ENCODE measurements at places on chromosomes 4 and X.

GRCh38 chr4:155891058-155891457, 12.4 kb upstream of the TDO2 start:
- no peak for DNase-seq

DNA sequence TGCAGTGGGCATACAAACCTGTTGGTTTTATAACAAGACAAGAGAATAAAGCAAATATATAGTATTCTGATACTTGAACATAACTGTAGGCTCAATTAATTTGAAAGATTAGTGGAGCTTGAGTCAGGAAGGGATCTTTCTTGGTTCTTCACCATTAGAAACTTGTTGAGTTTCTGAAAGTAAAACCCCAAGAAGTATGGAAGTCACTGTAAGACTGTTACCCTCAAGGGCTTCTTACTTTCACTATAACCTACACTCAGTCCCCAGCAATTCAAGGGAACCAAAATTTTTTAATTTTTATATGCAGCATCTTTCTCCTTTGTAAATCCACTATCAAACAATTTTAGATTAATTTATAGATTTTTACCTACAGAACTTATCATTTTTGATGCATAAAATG, 2019.2 kb upstream of the ADGRL3 start:
- DNase-seq: no peak

GRCh38 chr4:54800831-54801530, 143.2 kb downstream of the KIT start:
- no peak for DNase-seq

DNA sequence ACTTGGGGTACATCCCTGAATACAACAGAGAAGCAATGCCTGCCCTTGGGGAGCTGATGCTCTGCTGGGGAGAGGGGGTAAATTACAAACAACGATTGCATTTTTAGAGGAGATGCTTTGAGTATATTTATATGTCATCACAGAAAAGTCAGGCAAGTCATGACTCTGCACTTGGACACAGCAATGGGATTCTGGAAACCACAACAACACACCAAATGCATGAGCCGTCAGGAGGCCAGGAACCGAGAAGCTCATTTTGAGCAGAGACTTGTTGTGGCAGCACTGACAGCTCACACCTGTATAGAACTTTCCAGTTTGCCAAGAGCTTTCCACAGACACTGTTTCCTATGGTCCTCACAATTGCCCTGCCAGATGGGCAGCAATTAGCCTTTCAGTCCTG, 113.2 kb upstream of the RBPJ start:
- no peak for DNase-seq

DNA sequence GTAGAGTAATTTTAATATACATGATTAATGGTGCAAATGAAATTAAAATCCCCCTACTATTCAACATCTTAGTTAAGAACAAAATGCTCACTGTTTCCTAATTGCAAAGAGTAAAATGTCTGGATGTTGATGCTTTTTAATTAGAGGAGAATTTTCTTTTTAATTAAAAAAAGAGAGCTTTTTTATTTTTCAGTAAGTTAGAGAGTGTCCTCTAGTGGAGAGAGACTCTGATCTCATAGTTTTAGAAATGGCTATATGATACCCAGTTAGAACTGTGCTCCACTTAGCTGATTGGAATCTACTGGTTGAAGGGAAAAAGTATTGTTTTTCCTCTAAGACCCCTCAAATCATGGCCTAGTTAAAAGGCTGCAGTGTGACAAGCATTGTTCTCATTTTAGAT, 312.0 kb upstream of the MAGEB2 start:
- no peak for DNase-seq

- DNase-seq: no peak
Measured at GRCh38 chr4:26647523-26648224, 63.8 kb downstream of the TBC1D19 start.

GRCh38 chr4:186726426-186727168, 2.9 kb upstream of the FAT1 start:
- DNase-seq: peak; percentile 64

DNA sequence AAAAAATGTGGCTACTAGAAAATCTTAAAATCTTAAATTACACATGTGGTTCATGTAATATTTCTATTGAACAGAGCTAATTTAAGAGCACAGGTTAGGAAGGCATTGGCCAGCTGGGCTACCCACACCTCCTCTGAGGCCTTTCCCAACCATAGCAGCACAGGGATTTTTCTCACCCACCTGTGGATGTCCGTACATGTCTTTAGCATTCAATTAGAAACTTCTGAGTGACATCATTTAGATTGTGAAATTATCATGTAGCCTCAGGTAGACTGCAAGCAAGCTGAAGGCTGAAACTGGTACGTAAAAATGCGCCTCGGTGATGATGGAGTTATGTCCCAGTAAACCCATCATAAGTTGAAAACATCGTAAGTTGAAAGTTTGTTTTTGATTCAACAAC, 31.2 kb downstream of the SCARB2 start:
- no peak for DNase-seq

- no peak for DNase-seq
Measured at GRCh38 chr4:95085124-95085833, 327.5 kb downstream of the BMPR1B start.

DNA sequence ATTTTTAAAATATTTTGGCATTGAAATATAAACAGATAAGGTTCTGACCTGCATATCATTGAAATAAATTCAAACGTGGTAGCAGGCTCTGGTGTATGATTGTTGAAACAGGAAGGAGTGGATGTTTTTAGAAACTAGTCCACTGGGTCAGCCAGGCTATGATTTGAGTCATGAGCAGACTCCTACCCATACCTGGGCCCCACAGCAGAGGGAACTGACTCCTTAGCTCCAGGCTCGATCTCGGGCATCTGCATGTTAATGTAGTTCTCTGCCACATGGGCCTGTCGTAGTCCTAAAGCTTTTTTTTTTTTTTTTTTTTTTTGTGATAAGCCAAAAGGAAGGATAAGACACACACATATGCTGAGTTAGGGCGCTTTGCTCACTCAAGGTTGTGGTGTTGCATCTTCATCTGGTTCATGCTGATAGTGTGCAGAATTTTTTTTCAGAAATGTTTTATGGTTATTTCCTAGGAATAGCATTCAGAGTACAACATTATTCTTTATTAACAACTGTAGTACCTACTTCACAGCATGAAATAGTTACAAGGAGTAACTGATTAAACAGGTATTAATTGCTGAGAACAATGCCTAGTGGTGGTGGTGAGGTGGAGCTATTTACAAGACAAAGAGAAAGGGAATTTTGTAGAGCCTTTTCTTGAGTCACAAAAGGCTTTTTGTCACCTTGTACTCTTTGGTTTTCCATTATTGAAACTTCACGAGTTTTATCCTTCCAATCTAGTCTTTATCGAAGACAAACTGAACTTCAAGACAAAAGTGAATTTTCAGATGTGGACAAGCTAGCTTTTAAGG, 27.3 kb downstream of the OFD1 start:
- DNase-seq: no peak

GRCh38 chr4:89468602-89469001, 161.0 kb upstream of the GPRIN3 start:
- no peak for DNase-seq

GRCh38 chrX:105869701-105870100, 47.4 kb downstream of the NRK start:
- DNase-seq: no peak

- DNase-seq: no peak
Measured at GRCh38 chr4:151454513-151454912, 45.5 kb downstream of the FHIP1A start.

DNA sequence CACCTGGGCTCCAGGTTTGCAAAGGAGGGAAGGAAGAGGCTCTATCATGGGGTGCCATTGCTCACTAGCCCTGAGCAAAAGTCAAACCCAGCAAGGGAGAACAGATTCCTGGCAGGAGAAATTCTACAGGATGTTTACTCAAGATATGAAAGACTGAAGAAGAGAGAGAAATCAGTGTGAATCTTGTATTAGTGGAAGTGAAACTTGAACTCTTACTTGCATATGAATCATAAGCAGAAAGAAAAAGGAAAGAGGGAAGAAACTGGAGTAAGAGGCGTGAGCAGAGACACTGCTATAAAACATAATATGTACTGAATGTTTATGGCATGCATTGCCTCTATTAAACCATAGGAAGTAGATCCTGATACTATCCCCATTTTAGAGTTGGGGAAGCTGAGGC, 60.9 kb downstream of the C4orf46 start:
- no peak for DNase-seq

- DNase-seq: no peak
Measured at GRCh38 chr4:55604996-55605395, 13.0 kb upstream of the PDCL2 start.

DNA sequence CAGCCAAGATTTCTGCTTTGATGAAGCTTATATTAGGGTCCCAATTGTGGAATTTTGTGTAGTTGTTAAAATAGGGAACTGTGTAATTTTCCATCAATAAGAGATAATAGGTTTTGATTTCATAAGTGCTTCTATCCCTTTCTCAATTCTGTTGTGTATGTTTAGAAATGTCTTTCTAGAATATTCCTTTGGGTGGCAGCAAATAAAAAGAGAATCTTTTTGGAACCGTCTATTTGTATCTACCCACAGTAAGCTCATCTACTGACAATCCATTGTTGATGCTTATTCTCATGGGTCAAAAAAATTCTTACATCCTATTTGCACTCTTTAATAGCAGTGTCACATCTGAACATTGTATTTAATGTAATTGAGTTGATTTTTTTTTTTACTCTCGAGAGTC, 61.7 kb downstream of the TMA16 start:
- no peak for DNase-seq

GRCh38 chr4:26787461-26788340, 72.9 kb upstream of the STIM2 start:
- no peak for DNase-seq

GRCh38 chr4:10891866-10892265, 207.3 kb upstream of the CLNK start:
- no peak for DNase-seq

GRCh38 chrX:22652596-22652995, 347.2 kb upstream of the DDX53 start:
- no peak for DNase-seq

DNA sequence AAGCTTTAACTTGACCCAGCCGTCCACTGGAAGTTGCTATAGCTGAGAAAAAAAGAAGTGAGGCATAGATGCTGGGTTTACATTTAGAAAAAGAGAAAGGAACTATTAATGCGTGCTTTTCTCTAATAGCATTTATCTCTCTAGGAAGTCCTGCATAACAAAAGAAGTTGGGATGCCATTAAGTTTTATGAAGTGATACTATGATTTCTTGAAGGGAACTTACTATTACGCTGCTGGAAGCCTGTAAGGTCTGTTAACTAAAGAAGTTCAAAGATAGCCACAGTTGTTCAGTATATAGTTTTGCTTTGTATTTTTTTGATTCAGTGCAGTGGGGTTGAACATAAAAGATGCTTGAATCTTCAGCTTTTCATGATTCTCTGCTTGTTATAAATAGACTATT, 203.4 kb downstream of the CCSER1 start:
- no peak for DNase-seq

Measured in substantia nigra (tissue), 51 donors.